PC-9 (cell line): ENCODE measurements at places on chromosomes 2 and 18. TPM values are rescaled to one million over a fixed set of nuclear protein-coding genes. Genes with fewer than 3 reads are reported as not detected.

The ACMSD gene
- not detected in 2 replicates for total RNA-seq

The PDK1 gene
- 15.9 and 18.5 TPM in 2 replicates for total RNA-seq

The C2orf80 gene
- total RNA-seq: not detected in 2 replicates

The ERFE gene
- 9.7 and 18.3 TPM in 2 replicates for total RNA-seq

The TMEM37 gene
- total RNA-seq: 1.2 TPM in 2 replicates

The LIPT1 gene
- total RNA-seq: 10.3 and 11.6 TPM in 2 replicates

DNA sequence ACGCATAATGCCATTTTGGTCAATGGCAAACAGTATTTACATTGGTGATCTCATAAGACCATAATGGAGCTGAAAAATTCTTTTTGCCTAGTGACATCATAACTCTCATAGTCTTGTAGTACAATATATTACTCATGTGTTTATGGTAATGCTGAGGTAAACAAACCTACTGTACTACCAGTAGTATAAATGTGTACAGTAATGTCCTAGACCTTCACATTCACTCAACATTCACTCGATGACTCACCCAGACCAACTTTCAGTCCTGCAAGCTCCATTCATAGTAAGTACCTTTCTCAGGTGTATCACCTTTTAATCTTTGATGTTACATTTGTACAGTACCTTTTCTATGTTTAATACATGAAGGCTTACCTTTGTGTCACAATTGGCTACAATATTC lies 558.2 kb upstream of the PIK3C3 start:
- H3K27ac ChIP-seq: no peak overlapping the region
- H3K4me1 ChIP-seq: no peaks in the 10 kb centered on the region
- H3K27me3 ChIP-seq: no peaks in the 10 kb centered on the region
- no peak overlapping the region for H3K4me3 ChIP-seq
- no peaks in the 10 kb centered on the region for H3K36me3 ChIP-seq
- DNase-seq: no peak

DNA sequence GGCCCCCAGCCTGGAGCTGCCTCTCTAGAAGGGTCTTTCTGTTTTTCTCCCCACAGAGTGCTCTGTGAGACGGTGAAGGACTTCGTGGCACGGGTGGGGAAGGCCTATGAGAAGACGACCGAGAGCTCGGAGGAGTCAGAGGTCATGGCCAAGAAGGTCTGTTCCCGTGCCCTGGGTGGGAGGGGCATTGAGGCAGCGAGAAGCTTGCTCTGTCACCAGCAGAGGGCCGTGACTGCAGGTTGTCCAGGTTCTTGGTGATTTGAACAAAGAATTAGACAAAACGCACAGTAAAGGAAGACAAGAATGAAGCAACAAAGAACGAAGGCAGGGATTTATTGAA lies 93.9 kb downstream of the DGKD start:
- H3K27me3 ChIP-seq: no peaks in the 10 kb centered on the region
- H3K36me3 ChIP-seq: peaks cover 19% of the 10 kb centered on the region
- no peaks in the 10 kb centered on the region for H3K4me1 ChIP-seq
- H3K27ac ChIP-seq: no peak overlapping the region

- no peak overlapping the region for H3K4me3 ChIP-seq
- DNase-seq: peak; percentile 19
- H3K27ac ChIP-seq: no peak overlapping the region
- no peaks in the 10 kb centered on the region for H3K36me3 ChIP-seq
Measured at GRCh38 chr2:238974501-238975166, 126.7 kb downstream of the TWIST2 start.

DNA sequence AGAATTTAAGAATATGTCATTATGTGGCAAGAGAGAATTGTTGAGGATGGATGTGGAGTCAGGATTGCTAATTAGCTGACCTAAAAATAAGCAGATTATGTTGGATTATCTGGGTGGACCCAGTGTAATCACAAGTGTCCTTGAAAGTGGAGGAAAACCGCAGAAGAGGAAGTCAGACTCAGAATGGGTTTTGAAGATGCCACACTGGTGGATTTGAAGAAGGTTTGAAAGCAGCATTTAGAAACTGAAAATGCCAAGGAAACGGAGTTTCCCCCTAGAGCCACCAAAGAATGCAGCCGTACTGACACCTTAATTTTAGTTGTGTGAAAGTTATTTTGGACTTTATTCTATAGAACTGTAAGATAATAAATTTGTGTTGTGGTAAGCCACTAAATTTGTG lies 41.6 kb upstream of the DPP10 start:
- H3K4me3 ChIP-seq: no peak overlapping the region
- H3K27ac ChIP-seq: no peak overlapping the region
- no peak for DNase-seq
- H3K27me3 ChIP-seq: no peaks in the 10 kb centered on the region
- no peaks in the 10 kb centered on the region for H3K4me1 ChIP-seq
- H3K36me3 ChIP-seq: no peaks in the 10 kb centered on the region

- peaks cover 23% of the 10 kb centered on the region for H3K36me3 ChIP-seq
- peak; percentile 59 for DNase-seq
- H3K4me3 ChIP-seq: no peak overlapping the region
- H3K27ac ChIP-seq: no peak overlapping the region
Measured at GRCh38 chr2:229855116-229855515, 66.7 kb downstream of the TRIP12 start.

GRCh38 chr2:222952204-222952603 lies 91.4 kb downstream of the ACSL3 start:
- DNase-seq: peak; percentile 32
- no peak overlapping the region for H3K27ac ChIP-seq
- H3K27me3 ChIP-seq: no peaks in the 10 kb centered on the region
- H3K4me3 ChIP-seq: no peak overlapping the region

DNA sequence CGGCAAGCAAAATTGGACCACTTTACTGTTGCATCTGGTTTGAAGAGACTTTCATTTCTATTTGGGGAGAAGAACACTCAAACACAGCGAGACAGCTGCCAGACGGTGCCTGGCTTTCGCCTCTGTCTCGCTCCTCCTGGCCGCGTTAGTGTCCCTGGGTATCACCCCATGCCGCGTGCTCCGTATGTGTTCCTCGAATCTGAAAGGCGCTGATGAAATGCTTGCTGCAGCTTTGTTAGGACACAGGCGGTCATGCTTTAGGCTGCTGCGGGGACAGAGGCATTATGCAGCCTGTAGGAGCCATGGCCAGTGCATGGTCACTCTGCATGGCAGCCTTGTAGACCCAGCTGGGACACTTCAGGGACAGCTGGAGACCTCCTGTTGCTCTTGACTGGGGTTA lies 53.9 kb downstream of the LDLRAD4 start:
- no peaks in the 10 kb centered on the region for H3K36me3 ChIP-seq
- H3K27ac ChIP-seq: no peak overlapping the region
- H3K27me3 ChIP-seq: peaks cover 92% of the 10 kb centered on the region

DNA sequence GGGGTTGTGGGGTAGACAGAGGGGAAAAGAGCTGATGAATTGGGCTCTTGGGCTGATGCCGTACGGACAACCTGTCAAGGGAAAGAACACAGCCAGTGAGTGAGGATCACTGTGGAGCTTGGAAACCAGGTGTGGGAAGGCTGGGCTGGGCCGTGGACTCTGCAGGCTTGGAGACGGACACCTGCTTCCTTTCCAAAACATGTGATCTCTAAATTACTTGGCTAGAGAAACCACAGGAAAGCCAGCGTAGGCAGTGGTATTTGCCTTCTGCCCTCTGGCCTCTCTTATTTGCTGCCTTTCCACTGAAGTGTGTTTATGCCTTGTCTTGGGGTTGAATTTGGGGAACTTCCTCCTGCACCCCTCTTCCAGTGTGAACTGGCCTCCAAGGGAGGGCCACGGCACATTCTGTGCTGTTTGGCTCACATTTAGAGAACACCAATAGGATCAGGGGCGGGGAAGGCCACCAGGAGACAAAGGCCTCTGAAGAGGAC lies 267.7 kb downstream of the PRKCE start:
- peaks cover 18% of the 10 kb centered on the region for H3K4me1 ChIP-seq
- H3K27ac ChIP-seq: no peak overlapping the region
- no peaks in the 10 kb centered on the region for H3K36me3 ChIP-seq
- no peaks in the 10 kb centered on the region for H3K27me3 ChIP-seq
- H3K4me3 ChIP-seq: no peak overlapping the region
- DNase-seq: no peak

- no peak for DNase-seq
- no peaks in the 10 kb centered on the region for H3K36me3 ChIP-seq
- no peaks in the 10 kb centered on the region for H3K27me3 ChIP-seq
Measured at GRCh38 chr2:188527581-188527993, 235.9 kb downstream of the GULP1 start.

- no peak overlapping the region for H3K27ac ChIP-seq
- H3K4me1 ChIP-seq: no peaks in the 10 kb centered on the region
- DNase-seq: no peak
- no peak overlapping the region for H3K4me3 ChIP-seq
- H3K36me3 ChIP-seq: no peaks in the 10 kb centered on the region
Measured at GRCh38 chr2:210493528-210493927, 17.0 kb upstream of the LANCL1 start.

DNA sequence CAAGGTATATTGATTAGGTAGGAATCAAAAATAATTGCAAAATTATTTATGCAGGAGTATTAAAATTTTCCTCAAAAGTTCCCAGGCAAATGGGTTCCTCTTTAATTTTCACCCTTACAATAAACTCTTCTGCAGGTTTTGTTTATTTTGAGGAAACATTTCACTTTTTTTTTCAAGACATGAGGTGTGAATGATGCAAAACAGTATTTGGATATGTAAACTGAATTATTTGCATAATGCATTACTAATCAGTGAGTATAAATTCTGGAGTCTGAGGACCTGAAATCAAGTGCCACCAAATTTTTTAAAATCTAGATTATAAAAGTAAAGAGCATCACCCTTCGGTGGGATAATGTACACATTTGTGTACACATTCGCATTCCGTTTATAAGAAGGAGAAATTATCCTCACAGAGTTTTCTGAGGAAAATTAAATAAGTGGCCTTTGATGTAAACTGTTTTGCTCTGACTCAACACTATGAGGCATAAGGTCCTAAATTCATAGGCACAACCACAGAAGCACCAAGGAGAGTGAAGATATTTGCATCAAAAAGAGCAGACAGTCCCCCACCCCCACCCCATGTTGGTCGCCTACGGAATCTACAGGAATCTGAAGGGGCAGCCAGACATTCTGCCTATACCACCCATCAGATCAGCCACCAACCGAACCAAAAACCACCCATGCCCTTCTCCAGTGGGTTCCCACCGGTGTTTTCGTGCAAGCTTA lies 33.1 kb downstream of the BCL11A start:
- DNase-seq: no peak
- H3K27me3 ChIP-seq: peaks cover 83% of the 10 kb centered on the region
- H3K4me1 ChIP-seq: no peaks in the 10 kb centered on the region
- no peaks in the 10 kb centered on the region for H3K36me3 ChIP-seq

- no peaks in the 10 kb centered on the region for H3K36me3 ChIP-seq
- no peak within 1 kb of the TSS for H3K4me3 ChIP-seq
- no peak within 1 kb of the TSS for H3K27ac ChIP-seq
- peak; percentile 1 for DNase-seq
- H3K27me3 ChIP-seq: no peaks in the 10 kb centered on the region
Measured at GRCh38 chr18:43277164-43277600, at the start of gene SYT4. TSS of gene SYT4 (minus strand) at chr18:43277490. CDS start at chr18:43277281, 209 bp downstream.

DNA sequence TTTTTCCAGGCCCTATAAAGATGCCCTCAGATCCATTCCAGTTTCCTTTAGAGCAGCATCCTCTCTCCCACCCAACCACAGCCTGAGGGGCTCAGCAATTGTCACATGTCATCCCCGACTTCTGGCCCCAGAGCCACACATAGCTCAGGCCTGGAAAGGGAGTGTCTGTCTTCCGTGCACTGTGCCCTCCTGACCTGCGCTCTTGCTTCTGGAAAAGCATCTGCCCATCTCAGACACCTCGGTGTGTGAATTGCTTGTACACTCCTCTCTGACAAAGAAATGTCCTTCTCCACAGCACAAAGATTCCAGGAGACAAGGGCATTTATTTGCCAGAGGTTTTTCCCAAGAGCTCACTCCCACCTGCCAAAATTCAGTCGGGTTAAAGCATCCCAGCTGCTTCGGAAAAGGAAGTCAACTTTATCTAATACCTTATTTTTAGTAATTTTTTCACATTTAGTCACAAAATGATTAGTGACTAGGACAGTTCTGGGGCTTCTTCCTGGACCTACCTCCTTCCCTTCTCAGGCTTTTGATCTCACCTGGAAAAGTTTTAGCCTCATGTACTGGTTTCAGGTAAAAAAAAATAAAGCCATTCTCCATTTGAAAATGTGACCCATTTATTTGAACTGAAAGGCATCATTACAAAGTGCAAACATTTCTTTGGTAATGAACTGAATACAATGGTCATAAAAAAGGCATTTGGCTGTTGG lies 112.9 kb downstream of the PXDN start:
- peaks cover 11% of the 10 kb centered on the region; the same call in 1 of the 2 replicates for H3K36me3 ChIP-seq
- DNase-seq: no peak
- peaks cover 82% of the 10 kb centered on the region for H3K4me1 ChIP-seq
- H3K4me3 ChIP-seq: no peak overlapping the region
- peak overlapping the region; percentile 81 for H3K27ac ChIP-seq

DNA sequence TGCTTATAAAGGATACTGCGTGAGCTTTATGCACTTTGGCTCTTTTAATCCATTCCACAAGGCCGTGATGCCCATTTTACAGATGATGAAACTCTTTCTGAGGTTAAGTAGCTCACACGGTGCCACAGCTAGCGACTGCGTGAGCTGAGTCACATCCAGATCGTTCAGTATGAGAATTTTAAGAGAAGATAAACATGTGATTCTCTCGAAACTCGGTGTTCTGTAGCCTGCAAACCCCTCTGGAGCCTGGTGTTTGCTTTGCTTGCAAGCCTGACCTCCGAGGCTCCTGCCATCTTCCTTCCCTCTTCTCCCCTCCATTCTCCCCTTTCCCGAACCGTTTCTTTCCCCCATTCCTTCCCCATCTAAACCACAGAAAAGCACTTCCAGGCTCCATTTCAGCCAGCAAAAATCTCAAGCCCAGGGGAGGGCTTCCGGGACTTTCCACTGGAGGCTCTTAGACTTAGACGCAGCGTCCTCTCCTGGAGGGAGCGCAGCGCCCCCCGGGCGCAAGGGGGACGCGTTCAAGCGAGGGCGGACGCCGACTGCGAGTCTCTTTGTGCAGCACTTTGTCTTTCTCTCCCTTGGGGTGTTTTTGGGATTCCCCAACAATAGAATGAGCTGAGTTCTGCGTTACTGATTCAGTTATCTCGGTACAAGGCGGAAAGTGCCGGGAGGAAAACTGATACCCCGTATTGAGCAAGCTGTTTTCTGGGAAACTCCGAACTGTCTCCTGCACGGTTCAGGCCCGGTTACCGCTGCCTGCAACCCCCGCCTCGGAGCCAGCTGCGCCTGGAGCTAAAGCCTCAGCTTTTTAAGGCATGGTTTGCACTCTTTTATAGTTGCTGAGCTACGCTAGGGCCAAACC lies 38.0 kb downstream of the CYP1B1 start:
- no peaks in the 10 kb centered on the region for H3K36me3 ChIP-seq
- peaks cover 5% of the 10 kb centered on the region; the same call in 1 of the 2 replicates for H3K4me1 ChIP-seq
- no peak overlapping the region for H3K4me3 ChIP-seq
